GM03348 (cell line): ENCODE measurements at places on chromosomes 7 and 10.
A peak's percentile ranks its signal among the peaks of the same experiment; 100 is the strongest.

- peak; percentile 47 for DNase-seq
Measured at GRCh38 chr10:3477683-3478082, 305.1 kb upstream of the PITRM1 start.

GRCh38 chr7:155710530-155710929 is 66.1 kb downstream of the RBM33 start:
- no peak for DNase-seq

GRCh38 chr10:50395271-50395670 is 144.0 kb upstream of the ASAH2 start:
- peak; percentile 48 for DNase-seq

GRCh38 chr10:76559892-76560220 is 1077.8 kb downstream of the KCNMA1 start:
- no peak for DNase-seq

DNA sequence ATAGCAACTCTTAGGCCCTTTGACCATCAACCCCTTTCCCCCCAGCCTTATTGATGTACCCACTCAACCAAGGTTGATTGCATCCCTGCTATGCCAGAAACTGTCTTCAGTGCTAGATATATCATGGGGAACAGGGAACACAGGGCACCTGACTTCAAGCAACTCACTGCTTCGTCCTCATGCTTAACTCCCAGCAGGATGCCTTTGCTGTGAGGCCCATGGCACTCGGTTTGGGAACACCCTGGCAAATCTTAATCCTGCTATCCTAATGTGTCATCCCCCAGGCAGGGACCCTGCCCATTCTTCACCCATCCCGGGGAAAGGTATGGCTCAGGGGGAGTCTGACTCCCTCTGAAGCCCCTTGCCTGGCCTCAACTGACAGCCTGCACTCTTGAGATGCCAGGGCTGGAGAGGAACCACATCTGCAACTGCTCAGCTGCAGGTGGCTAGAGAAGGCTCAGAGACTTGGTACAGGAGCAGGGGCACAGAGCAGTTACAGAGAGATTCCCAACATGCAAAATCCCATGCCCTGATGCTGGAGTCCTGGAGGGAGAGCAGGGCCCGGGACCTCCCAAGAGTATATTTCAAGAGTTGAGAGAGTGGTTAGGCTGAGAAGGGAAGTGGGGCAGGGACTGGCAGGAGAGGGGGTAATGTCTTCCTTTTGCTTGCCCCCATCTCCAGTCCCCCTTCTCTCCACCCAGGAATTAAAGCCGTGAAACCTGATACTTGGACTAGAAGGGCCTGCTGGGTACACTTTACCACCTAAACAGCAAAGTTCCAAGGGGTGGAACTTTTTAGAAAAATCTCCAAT is 2.4 kb upstream of the UNC5B start:
- DNase-seq, result no peak

DNA sequence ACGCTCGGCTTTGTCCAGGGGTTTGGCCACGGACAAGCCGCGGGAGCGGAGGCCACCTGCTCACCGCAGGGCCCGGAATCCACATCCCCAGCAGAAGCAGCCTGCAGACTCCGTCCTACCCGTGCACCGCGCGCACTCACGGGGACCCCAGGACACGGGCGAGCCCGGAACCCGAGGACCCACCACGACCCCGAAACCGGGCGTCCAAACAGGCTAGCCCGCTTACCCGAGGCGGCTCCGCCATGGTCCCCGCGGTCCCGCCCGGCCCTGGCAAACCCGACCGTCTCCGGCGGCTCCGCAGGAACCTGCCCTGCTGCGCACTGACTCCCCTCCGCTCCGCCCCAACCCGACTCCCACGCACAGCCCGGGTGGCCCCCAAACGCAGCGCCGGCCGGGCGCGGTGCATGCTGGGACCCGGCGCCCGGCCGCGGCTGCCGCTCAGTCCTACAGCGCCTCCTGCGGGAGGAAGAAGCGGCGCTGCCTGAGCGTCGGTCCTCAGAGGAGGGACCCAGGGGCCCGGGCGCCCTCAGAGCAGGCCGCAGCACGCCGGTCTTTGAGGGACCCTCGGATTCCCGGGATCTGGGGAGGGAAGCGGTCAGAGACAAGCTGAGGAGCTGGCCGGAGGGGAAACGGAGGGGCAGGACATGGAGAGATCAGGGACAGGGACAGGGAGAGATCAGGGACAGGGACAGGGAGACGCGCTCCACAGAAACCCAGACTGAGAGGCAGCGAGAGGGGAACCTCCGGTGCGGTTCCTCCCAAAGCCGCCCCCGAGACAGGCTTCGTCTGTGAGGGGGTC is at the start of gene ZNF786:
Gene ZNF786 (minus strand): TSS at position 322 of the 799 bp plus-strand sequence. CDS start 78 bp downstream, at position 244.
- peak; percentile 97 for DNase-seq

DNA sequence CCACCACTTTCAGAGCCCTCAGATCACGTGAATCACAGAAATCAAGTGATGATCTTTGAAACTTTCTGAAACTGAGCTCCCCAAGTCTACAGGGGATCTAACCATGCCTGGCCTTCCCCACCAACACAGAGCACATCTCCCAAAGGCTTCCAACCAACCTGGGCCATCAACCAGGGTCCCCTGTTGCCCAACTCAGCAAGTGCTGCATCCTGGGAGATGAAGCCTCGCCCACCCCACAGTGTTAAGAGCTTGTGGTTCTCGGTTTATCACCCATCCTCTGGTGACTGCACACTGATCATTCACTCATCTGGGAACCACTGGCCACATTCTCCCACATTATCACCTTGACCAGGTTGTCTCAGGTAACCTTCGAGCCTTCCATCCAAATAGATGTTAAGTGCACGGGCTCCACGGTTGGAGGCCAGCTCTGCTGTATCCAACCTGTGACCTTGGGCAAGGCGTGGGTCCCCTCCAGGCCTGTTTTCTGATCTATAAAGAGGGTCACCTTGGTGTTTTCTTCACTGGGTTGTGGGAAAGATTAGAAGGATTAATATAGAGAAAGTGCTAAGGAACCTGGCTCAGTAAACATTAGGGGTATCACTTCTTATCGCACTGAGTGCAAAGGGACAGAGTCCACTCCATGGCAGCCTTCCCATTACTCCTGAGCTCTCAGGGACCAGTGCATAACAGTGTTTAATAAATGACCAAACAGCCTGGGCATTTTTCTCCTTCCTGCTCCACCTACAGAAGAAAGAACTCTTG is 3.6 kb downstream of the ZNF488 start:
- no peak for DNase-seq

DNA sequence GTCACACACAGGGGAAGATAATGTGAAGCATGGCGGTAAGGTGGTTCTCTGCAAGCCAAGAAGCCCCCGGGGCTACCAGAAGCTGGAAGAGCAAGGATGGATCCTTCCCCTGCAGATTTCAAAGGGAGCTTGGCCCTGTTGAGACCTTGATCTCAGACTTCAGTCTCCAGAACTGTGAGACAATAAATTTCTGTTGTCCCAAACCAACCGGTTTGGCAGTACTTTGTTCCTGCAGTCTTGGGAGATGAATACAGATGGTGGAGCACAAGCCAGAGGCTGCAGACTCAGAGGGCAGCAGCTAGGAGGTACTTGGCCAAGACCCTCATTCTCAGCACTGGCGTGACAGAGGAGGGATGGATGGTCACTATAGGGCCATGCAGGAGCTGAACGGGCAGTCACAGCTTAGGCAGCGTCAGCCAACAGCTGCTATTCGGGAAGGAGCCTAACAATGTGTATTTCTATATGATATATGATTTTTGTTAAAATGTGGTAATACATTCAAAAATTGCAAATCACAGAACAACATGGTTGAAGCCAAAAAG is 387.3 kb downstream of the TNS3 start:
- DNase-seq, result no peak

DNA sequence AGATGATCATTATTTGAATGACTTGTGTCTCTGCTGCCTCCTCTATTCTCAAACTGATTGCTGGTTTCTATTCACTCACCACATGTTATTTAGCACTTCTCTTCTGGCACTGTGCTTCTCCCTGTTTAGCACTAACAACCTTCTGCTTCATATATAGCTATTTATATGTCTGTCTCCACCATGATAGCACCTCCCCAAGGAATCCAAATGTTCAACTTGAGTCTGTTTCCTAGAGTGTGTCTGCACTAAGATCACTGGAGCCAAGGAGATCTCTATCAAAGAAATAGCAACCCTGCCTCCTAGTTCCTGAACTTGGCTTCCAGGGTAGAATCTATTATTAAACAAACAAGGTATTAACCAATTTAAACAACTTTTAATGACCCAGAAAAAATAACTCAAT is 104.5 kb downstream of the CYP26A1 start:
- DNase-seq, result no peak

GRCh38 chr7:105678811-105679495 is 97.7 kb upstream of the EFCAB10 start:
- peak; percentile 85 for DNase-seq

DNA sequence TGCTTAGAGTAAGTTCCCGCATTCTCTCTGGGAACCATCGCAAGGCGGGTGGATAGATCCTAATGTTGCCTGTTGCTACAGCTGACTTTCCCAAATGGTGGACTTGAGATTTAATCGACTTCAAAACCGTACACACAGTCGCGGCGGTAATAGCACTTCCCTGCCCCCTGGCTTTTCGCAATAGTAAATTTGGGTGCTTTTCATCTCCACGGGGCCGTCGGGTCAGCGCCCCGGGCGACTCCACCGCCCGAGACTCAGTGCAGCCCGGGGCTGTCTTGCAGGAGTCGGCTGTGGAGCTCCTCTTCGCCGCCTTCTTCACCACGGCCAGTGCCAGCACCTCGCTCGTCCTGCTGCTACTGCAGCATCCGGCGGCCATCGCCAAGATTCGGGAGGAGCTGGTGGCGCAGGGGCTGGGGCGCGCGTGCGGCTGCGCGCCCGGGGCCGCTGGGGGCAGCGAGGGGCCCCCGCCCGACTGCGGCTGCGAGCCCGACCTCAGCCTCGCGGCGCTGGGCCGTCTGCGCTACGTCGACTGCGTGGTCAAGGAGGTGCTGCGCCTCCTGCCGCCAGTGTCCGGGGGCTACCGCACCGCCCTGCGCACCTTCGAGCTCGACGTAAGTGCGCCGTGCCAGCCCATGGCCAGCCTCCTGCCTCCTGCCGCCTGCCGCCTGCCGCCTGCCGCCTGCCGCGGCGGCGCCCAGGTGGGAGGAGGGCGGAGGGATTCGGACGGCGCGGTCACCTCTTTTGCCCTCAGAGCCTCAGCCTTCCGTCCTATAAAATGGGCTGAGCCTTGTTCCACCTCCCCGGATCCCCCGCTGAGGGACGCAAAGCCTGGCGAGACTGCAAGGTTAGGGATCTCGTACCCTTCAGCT is 5.3 kb downstream of the CYP26C1 start:
- no peak for DNase-seq

GRCh38 chr7:63205136-63205535 is 793.5 kb upstream of the ZNF722 start:
- no peak for DNase-seq

- DNase-seq, result no peak
Measured at GRCh38 chr10:109898666-109899355, 24.5 kb downstream of the XPNPEP1 start.

- no peak for DNase-seq
Measured at GRCh38 chr7:158588085-158588877, 658 bp upstream of the PTPRN2 start.

- DNase-seq, result no peak
Measured at GRCh38 chr10:67629461-67629971, 66.5 kb downstream of the CTNNA3 start.

GRCh38 chr7:101393865-101394264 is 31.2 kb downstream of the COL26A1 start:
- DNase-seq, result no peak

- peak; percentile 86 for DNase-seq
Measured at GRCh38 chr10:71383972-71384687, 12.6 kb upstream of the CDH23 start.

GRCh38 chr10:99125879-99126278 is 109.8 kb downstream of the HPSE2 start:
- DNase-seq, result no peak
